ENCODE measurements at places on chromosomes 2 and 18.
A peak's percentile ranks its signal among the peaks of the same experiment; 100 is the strongest.

DNA sequence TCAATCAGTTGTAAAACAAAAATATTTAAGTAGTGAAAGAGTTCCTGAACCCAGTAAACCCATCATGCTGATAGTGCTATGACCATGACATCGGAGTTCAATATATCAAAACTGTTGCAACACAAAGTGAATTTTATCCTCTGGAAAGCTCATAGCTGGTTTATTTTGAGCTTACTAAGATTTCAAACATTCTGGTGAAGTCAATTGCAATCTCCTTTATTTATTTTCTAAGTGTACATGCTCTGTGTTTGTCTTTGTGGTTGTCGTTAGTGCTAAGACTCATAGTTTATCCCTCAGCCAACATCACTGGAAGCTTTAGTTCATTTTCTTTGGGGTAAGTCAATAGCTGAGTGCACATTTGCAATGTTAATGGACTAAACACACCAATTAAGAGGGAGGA lies 91.9 kb downstream of the QPCT start:
- DNase-seq, result no peak

DNA sequence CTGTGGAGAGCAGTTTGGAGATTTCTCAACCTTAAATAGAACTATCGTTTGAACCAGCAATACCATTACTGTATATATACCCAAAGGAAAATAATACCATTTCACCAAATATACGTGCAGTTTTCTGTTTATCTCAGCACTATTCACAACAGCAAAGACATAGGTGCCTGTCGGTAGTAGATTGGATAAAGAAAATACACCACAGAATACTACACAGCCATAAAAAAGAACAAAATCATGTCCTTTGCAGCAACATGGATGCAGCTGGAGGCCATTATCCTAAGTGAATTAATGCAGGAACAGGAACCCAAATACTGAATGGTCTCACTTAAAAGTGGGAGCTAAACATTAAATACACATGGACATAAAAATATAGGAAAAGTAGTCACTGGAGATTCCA lies 81.3 kb downstream of the SMCHD1 start:
- DNase-seq, result no peak

DNA sequence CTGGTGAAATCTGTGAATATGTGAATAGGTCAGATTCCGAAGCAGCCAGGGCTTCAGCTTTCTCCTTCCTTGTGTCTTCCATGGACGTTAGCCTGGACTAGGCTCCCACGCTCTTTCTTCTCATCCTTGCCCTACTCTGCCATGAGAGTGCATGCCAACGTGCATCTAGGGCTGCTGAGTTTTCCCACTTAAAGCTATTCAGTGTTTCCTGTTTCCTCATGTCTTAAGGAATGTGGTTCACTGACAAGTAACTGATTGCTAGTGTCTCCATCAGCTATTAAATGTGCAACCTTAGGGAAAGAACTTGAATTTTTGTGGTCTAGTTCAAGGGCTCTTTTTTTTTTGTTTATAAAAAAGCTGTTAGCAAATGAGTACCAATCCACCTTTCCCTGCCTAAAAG lies 642.3 kb upstream of the LINC00305 start:
- no peak for DNase-seq

DNA sequence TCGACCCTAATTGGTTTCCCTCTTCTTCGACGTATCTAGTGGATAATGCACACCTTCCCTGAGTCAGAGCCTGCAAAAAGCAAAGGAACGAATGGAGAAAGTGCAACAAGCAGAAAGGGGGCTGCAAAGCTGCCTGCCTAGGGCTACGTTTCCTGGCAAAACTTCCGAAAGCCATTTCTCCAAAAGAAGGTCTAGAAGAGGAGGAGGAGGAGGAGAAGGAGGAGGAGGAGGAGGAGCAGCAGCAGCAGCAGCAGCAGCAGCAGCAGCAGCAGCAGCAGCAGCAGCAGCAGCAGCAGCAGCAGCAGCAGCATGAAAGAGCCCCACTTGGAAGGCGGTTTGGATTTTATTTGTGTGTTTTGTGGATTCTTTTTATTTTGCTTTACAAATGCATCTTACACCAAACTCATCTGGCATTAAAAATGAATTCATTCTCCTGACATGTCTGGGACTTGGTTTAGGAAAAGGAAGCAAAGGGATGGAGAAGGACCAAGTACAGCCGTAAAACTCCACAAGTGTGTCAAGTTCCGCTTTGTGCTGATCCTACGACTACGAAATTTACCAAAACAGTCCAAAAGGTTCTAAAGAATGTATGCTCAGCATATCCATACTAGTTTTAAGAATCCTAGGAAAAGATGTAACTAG lies 2.0 kb downstream of the TCF4 start:
- no peak for DNase-seq

GRCh38 chr18:79427368-79428225 lies 31.9 kb downstream of the NFATC1 start:
- DNase-seq, result no peak

- DNase-seq, result peak; percentile 84
Observed at GRCh38 chr18:24426398-24427294, at the start of gene IMPACT. IMPACT (plus strand) TSS chr18:24426670; CDS start chr18:24426757, 87 bp downstream.

GRCh38 chr2:121451398-121451797 lies 79.3 kb upstream of the RNU4ATAC start:
- no peak for DNase-seq

DNA sequence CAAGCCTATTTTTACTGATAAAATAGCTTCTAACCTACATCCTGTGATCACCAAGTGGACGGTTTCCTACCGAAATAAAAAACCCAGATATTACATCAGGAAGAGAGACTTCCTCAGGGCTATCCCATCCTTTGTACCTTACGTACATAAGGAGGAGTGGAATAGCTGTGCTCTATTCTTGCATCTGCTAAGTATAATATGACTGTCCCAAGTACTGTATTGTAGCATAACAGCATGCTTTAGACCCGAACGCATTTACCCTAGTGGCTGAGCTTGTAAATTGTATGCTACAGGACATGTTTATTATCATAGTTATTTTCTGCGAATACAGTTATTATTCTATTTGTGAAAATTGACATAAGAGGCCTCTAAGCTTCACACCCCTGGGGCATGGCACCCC lies 302.4 kb downstream of the CLIP4 start:
- DNase-seq, result no peak

DNA sequence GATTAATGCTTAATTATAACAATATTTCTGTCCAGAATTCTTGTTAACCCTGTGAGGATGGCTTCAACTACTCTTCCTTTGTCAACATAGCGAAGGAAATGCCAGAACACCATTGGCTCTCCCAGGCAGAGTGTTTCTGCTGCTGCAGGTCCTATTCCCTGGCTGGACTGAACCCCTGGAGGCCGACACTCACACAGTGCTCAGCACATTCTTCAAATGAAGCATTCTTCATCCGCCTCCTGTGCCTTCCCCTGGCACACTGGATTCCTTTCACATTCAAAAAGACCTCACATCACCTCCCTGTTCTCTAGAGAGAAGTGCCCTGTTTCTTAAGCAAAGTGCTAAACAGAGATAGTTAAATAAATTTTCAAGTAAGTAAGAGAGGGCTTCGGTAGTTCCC lies 187.3 kb upstream of the MSH6 start:
- DNase-seq, result no peak

DNA sequence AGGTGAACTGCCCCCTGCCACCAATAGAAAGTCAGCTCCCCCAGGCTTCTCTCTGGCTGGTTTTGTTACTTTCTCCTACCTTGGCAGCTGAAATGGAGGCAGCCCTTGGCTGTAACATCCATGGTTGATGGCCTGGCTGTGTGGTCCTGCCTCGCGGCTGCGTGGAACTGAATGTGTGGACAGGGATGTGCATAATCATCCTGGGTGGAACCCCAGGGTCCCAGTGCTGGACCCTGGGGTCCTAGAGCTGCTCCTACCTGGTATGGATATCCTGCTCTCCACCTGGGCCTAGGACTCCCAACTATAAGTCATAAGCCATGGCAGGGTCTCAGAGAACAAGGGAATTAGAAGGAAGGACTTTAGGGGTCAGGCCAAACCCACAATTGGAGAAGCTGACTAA lies 93.5 kb downstream of the CAPN13 start:
- no peak for DNase-seq
